ENCODE measurements at places on chromosomes 11 and 22. TPM values are rescaled to one million over a fixed set of nuclear protein-coding genes. Genes with fewer than 3 reads are reported as not detected.

GRCh38 chr11:129346916-129347315 lies 28.7 kb upstream of the BARX2 start:
- no peak for DNase-seq

DNA sequence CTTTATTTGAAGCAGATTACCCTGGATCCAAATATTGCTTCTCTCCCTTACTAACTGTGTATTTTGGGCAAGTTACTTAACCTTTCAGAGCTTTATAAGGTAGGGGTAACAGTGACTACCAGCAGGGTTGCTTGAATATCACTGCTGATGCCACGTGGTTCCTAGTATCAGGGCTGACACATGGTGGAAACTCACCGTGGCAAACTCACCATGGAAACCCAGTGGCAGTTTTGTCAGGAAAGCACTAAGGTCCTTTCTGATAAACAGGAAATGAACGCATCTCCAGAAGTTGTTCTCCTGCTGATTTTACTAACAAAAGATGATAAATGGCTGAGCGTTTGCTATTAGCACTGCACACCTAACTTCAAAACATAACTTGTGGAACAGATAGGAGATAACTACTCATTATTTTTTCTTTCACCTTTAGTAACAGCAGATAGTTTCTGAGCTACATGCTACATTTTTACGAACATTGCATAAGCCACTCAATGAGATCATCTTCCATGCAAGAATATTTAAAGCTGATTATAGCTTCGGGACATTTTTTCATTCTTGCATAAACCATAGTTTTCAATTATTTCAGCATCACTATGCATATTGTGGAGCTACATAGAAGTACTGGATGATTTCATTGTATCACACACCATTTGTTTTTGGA lies 59.7 kb upstream of the RAG2 start:
- DNase-seq = no peak

PARVG gene
- 2.0 TPM for polyA plus RNA-seq

- no peak for DNase-seq
Measured at GRCh38 chr11:11356842-11357241, 3.8 kb upstream of the CSNK2A3 start.

GRCh38 chr22:48644108-48644507 lies 1183.6 kb downstream of the BRD1 start:
- no peak for DNase-seq

GRCh38 chr11:122920579-122920978 lies 38.0 kb downstream of the JHY start:
- DNase-seq = no peak

THY1 gene
- 98.9 TPM for polyA plus RNA-seq
